AML-193 (cell line): ENCODE measurements at places on chromosomes 13 and 19.

DNA sequence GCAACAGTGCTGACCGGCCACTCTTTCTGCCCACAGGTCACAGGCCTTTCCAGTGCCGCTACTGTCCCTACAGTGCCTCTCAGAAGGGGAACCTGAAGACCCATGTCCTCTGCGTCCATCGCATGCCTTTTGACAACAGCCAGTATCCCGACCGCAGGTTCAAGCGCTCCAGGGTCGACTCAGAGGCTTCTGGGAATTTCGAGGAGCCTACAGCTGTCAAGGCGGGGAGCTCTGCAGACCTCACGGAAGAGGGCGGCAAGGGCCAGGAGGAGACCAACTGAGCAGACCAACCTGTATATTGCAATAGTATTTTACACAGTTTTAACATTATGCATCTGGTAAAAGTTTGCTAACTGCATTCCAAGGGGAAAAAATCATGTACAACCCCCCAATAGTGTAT lies 338.5 kb downstream of the ZNF536 start:
- no peak for DNase-seq

- DNase-seq = no peak
Observed at GRCh38 chr19:7250057-7250596, 44.1 kb downstream of the INSR start.

DNA sequence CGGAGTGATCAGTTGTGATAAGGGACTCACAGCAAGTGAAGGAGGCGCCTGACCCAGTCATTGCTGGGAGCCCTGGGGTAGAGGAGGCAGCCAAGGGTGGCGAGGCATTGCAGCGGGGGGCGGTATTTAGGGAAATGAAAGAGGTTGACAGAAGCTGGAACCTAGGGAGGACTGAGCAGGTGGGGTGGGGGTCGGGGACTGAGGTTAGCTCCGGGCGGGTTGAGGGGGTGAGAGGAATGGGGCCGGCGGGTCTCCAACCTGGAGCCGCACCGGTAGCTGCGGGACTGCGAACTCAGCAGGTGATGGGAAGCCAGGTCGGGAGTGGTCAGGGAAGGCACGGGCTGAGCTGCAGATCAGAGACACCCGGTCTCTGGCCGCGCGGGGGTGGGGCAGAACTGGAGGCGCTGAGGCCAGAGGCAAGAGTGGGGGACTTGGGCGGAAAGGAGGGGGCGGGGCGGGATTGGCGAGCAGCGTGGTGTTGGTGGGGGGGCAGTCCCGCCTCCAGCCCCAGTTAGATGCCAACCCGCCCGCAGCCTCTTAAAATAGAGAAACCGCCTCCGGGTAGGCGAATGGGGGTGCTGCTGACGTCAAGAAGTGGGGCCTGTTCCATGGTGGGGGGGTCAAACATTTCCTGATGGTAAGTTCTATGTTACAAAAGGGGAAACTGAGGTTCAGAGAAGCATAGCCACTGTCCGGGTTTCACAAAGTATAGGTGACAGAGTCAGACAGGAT lies 1.5 kb downstream of the MAST3 start:
- no peak for DNase-seq

DNA sequence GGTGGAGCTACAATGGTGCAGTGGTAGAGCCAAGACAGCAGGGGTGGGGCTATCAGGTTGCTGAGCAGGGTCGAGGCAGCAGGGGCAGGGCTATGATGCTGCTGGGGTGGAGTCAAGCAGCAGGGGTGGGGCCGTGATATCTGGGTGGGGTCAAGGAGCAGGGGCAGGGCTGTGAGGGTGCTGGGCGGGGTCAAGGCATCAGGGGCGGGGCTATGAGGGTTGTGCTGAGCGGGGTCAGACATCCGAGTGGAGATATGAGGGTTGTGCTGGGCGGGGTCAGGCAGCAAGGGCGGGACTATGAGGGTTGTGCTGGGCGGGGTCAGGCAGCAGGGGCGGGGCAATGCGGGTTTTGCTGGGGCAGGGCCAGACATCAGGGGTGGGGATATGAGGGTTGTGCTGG lies 14.7 kb downstream of the HCN2 start:
- DNase-seq = no peak

GRCh38 chr13:76216729-76217128 lies 580.6 kb downstream of the LMO7 start:
- no peak for DNase-seq

DNA sequence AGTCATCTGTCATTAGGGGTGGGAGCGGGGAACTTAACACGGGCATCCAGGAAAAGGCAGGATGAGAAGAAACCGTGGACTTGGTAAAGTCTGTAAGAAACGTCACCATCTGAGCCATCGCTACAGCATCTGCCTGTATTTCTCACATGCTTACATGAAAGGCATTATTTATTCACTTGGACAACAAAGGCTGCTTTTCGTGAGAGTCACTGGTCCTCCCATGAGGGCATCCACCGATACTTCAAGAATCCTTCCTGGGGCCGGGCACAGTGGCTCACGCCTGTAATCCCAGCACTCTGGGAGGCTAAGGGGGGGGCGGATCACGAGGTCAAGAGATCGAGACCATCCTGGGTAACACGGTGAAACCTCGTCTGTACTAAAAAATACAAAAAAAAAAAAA lies 16.1 kb downstream of the ZNF446 start:
- DNase-seq = no peak

GRCh38 chr19:58561373-58562121 lies 3.1 kb upstream of the UBE2M start:
- no peak for DNase-seq

DNA sequence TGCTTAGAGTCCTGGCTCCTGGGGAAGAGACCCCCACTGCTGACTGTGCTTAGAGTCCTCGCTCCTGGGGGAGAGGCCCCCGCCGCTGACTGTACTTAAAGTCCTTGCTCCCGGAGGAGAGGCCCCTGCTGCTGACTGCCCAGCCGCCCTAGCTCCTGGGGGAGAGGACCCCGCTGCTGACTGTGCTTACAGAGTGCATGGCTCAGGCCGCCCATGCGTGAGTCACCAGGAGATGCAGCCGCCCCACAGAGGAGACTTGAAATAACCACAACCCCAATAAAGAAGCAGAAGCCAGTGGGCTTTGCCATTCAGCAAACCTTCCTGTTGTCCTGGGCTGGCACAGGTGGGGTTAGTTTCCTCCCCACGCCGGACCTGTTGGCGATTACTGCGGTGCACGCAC lies 79.2 kb upstream of the C13orf46 start:
- no peak for DNase-seq

GRCh38 chr19:55866521-55866920 lies 30.2 kb downstream of the NLRP4 start:
- DNase-seq = no peak
